ENCODE measurements at places on chromosomes 12 and 14.

DNA sequence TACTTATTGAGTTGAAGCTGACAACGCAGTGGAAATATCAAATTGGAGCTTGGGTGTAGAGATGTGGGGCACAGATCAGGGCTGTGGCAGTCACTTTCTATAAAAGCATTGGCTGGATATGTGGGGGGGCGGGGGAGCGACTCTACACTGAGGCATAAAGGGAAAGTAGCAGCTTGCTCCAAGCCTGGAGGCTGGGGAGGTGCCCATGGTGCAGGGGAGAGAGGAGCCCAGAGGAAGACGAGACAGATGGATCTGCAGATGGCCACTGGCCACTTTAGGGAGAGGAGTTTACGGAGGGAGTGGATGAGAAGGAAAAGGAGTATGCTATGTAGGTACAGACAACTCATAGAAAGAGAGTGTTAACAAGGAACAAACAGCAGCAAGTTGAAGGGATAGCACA, 13.5 kb upstream of the NGB start:
- no peak for DNase-seq

GRCh38 chr14:105849933-105850626, 323.7 kb downstream of the TMEM121 start:
- no peak for DNase-seq

- DNase-seq = no peak
Measured at GRCh38 chr14:100384819-100385813, 62.0 kb downstream of the SLC25A47 start.

GRCh38 chr12:64042911-64043310, 179.2 kb downstream of the KICS2 start:
- DNase-seq = no peak

GRCh38 chr12:107277855-107278254, 184.5 kb upstream of the CRY1 start:
- no peak for DNase-seq

GRCh38 chr14:69317102-69317755, 57.3 kb downstream of the GALNT16 start:
- DNase-seq = no peak

DNA sequence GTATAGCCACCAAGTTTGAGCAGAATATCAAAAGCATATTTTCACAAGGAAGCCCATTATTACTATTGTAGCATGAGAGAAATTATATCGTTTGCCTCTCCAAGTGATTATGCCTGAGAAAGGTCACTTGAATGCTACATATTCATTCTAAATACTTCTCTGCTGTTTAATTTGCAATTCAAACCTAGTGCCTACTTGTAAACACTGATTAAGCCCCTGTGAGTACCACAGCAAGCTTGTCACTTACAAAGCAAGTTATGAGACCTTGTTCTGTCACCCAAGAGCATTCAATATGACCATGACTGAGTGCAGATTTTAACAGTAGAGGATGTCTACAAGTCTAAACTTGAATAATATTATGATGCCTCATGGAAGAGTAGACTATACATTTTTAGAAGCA, 124.7 kb upstream of the SSTR1 start:
- no peak for DNase-seq

- DNase-seq = no peak
Measured at GRCh38 chr12:131816495-131816894, 11.7 kb upstream of the MMP17 start.

GRCh38 chr12:29609431-29610215, 112.1 kb upstream of the OVCH1 start:
- DNase-seq = no peak

DNA sequence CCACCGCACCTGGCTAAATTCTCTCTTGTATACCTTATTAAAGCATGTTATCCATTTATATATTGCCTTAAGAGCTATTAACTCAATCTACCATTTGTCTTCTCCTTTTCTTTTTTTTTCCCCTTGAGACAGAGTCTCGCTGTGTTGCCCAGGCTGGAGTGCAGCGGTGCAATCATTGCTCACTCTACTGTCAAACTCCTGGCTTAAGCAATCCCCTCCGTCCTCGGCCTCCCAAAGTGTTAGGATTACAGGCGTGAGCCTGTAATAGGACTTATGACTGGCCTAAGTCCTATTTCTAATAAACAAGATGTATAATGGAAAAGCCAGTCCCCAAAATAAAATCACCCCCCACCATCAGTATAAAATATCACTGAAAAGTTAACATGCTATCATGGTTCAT, 14.4 kb downstream of the SNX6 start:
- no peak for DNase-seq

GRCh38 chr14:29503903-29504302, 423.7 kb downstream of the PRKD1 start:
- DNase-seq = no peak

GRCh38 chr14:23067847-23068788, 10.8 kb upstream of the CDH24 start:
- no peak for DNase-seq

DNA sequence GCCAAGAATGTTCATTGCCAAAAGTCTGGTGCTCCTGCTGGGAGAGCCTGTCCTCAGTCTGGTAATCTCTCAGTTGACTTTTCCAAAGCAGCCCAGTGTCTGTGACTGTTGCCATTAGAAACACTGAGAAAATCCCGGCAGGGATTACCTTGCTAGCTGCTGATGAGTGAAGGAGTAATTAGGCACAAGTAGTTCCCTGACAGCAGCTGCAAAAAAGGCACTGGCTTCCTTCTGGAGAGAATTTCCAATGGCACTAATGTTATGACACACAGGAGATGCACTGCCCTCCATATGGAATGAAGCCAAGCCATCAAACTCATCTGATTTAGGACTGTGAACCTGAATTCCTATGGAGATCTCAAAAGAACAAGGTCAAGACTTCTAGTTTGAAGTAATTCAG, 1321.2 kb upstream of the SEL1L start:
- no peak for DNase-seq

DNA sequence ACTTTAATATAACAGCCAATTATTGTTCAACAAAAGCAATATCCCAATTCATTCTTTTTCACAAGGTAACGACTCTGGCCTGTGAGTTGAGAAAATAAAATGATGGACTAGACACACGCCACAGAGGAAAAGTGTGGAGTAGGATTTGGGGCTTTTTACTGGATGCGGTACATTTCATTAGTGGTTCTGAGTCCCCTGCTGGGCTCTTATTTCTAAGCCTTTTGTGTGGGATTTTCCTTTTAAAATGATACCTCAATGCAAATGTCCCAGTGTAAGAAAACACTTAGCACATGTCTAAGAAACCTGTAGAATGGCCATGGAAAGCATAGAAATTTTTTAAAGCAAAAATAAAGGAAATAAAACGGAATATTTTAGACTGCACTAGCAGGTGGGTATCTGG, 73.4 kb downstream of the C12orf42 start:
- no peak for DNase-seq

DNA sequence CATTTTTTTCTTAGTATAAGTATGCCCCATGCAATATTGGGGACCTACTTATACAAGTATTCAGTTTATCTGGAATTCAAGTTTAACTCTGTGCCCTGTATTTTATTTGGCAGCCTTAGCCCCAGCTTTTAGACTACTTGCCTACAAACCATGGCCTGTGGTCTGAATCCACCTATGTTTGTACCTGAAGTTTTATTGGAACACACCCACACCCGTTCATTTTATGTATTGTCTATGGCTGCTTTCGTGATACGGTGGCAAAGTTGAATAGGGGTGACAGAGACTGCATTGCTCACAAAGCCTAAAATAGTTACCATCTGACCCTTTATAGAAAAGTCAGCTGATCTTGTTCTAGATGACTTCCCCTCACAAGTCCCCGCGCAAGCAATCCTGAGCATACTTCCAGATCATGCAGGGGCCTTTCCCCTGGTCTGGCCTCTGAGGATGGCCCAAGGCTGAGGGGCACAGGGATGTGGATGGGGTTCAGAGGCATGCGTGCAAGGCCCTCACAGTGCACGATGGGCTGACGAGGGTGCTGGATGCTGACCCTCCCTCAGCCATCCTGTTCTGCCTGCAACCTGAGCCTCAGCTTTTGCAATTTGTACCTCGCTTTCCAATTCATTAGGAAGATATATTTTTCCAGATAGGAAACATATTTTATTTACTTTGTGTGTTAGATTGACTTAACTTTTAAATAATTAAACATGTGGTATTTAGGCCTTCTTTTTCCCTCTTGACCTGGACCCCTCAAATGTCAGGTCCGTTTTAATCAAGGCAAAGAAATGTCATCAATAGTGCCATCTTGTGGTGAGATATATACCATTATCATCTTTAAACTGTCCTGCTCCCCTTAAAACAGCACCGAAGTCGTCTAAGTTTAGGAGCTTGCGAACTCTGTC, 527.3 kb upstream of the CCDC196 start:
- DNase-seq = no peak

GRCh38 chr12:92206596-92206995, 61.0 kb upstream of the BTG1 start:
- DNase-seq = no peak

GRCh38 chr14:56144176-56144575, 26.0 kb downstream of the PELI2 start:
- DNase-seq = no peak

GRCh38 chr14:34438438-34438837, 23.6 kb downstream of the SPTSSA start:
- no peak for DNase-seq

DNA sequence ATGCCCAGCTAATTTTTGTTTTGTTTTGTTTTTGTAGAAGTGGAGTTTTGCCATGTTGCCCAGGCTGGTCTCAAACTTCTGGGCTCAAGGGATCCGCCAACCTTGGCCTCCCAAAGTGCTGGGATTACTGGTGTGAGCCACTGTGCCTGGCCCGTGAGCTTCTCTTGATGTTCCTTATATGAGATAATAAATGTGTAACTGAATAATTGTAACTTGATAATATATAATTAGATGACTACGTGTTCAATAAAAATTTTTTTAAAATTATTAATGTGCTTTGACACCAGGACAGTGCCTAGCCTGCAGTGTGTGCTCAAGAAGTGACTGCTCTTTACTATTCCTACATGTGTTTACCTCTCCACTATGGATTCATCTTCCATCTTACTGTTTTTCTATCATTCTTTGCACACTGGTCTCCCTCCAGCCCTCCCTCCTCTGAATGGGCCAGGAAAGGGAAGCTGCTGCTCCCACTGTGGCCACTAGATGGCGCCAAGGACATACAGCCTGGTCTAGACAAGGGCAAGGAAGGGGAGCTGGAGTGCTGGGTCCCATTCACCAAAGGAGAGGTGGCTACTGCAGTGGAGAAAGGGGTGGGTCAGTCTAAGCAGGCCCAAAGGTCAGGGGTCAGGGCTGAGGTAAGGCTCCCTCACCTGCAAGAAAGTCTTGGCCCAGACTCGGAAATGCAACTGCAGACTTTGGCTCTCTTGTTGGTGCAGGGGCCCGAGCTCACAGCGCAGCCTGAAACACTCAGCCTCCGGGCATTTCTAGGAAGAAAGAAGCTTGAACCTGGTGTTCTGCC, 14.7 kb upstream of the ZNF385A start:
- peak; percentile 85 for DNase-seq

DNA sequence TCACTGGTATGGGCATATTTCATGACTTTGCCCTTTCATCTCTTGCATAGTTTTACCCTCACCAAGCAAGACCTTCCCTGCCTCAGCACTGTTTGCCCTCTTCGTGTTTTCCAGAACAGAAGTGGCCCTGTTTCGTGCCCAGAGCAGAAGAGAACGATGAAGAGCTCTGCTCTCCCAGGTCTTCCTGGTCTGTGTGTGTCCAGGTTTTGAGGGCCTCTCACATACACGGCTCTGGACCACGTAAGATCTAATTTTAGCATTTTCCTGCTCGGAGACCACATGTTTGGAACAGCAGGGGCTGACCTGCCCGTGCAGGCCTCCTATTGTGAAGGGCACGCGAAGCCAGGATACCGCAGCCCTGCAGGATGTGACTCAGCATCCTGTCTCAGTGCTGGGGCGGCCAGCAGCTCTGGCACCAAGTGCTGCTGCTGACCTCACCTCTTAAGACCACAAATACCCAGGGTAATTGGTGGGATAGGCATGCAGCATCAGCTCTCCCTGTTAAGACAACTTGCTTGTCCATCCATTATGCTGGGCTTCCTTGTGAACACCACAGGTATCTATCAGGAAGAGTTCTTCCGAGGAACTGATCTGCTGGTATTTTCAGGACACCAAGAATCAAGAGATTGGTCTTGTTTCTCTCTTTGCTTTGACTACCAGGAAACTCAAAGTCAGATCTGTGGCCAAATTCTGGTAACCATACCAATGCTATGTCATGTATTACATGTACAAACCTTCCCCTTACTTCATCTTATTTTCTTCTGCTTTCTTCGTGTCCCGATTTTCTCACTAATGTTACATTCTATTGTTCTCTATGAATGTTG, 19.0 kb downstream of the SSH1 start:
- peak; percentile 79 for DNase-seq

- DNase-seq = no peak
Measured at GRCh38 chr12:40464121-40464520, 228.1 kb upstream of the CNTN1 start.

- DNase-seq = no peak
Measured at GRCh38 chr12:123741937-123742572, 20.0 kb upstream of the DNAH10 start.

DNA sequence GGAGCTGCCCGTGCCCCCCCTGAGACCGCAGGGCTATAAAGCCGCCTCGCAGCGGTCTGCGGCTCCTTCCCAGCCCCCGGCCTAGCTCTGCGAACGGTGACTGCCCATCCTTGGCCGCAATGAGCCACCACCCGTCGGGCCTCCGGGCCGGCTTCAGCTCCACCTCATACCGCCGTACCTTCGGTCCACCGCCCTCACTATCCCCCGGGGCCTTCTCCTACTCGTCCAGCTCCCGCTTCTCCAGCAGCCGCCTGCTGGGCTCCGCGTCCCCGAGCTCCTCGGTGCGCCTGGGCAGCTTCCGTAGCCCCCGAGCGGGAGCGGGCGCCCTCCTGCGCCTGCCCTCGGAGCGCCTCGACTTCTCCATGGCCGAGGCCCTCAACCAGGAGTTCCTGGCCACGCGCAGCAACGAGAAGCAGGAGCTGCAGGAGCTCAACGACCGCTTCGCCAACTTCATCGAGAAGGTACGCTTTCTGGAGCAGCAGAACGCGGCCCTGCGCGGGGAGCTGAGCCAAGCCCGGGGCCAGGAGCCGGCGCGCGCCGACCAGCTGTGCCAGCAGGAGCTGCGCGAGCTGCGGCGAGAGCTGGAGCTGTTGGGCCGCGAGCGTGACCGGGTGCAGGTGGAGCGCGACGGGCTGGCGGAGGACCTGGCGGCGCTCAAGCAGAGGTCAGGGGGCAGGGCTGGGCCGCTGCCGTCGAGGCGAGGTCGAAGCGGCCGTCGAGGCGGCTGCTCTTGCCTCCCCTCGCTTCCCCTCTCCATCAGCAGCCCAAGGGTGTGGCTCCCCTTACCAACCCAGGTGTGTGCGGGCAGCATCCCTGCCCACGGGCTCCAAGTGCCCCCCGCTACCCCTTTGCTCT, at the start of gene PRPH:
Gene PRPH, plus strand, starts transcription at position 66 of the 855 bp plus-strand sequence. Its CDS starts 54 bp downstream, at position 120.
- no peak for DNase-seq

DNA sequence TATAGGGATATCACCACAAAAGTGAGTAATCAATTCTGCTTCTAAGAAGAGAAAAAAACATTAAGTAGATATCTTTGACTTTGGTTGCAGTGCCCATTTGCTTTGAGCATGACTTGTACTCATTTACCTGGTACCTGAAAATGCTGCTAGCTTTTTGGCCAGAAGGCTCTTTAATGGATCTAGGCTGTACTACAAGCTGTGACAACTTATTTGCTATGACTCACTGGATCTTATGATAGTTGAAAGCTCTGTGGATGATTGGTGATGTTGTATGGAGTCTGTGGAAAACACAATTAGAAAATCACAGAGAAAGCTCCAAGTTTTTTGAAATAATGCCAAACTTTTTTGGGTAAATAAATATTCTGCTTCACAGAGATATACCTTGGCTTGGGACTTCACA, 960.9 kb upstream of the FBXO33 start:
- no peak for DNase-seq

- peak; percentile 76 for DNase-seq
Measured at GRCh38 chr12:32273712-32274111, 125.6 kb upstream of the FGD4 start.

GRCh38 chr12:31867292-31867691, 91.9 kb upstream of the RESF1 start:
- no peak for DNase-seq
